Hematopoietic multipotent progenitor cell treated with erythropoietin and hydrocortisone succinate and interleukin-3 and kit ligand, for 4 days (in vitro differentiated cells): ENCODE measurements at places on chromosomes 3 and 15.

DNA sequence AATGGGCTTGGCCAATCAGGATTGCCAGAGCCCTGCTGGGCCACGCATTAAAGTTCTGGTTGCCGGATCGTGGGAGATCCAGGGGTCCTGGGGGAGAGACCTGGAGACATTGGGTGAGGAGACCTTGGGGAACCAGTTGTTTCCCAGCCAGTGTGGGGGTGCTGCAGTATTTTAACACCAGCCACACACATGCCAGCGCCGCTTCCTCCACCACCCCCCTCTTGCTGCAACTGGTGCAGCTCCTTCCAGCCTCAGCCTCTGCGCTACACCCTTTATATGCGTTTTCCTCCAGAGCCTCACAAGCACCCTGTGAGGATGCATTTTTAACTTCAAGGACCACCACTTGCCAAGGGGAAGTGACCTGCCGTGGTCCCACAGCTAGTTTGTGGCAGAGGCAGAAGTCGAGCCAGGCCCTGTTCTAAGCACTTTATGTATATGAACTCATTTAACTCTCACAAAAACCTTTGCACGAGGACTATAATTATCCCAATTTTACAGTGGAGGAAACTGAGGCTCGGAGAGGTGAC is 29.4 kb upstream of the GRIP2 start:
- no peak for DNase-seq

DNA sequence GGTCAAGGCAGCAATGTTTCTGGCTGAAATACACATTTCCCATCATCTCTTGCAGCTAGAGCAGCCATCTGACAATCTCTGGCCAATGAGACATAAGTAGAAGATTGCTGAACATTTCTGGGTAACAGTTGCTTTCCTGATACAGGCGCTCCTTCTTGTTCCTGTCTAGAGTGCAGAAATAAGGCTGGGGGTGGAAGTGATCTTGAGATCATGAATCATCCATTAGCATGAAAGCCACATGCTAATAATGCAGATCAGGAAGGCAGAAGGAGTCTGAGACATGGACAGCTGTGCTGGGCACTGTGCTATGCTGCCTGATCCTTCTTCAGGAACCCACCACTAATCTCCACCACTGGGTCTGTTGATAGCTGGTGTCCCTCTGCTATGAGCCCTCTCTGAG is 14.8 kb upstream of the TMEM108 start:
- DNase-seq, result no peak

- DNase-seq, result no peak
Measured at GRCh38 chr15:80992441-80992840, 2.8 kb upstream of the MESD start.

DNA sequence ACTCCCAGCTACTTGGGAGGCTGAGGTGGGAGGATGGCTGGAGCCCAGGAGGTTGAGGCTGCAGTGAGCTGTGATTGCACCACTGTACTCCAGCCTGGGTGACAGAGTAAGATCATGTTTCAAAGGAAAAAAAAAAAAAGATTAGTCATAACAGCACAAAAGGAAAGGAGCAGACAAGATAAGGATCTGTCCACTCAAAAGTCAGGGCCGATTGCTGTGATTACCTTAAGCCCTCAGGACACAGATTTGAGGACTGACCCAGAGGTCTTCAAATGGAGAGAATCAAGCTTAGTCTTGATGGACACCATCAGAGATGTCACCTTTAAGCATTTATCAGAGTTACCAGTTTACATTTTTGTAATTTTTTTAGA is 23.9 kb upstream of the HEG1 start:
- DNase-seq, result no peak

DNA sequence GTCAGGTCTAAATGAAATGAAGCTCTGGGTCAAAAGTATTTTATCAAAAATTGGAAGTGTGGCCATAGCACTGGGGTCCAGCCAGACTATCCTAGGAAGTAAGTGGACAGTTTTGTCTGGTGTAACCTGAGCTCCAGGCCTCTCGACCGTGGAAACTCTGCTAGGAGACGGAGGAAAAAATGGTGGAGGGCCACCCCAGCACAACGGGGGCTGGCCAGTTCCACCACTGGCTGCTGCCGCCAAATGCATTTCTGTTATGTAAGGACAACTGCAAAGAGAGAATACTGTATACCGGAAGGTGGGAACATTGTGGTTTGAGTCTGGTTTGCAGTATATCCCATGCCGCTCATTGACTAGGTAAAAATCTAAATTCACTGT is 235.7 kb downstream of the GREM1 start:
- no peak for DNase-seq

- DNase-seq, result no peak
Measured at GRCh38 chr3:170844377-170844776, 25.6 kb downstream of the RPL22L1 start.

GRCh38 chr15:35397027-35397426 is 148.9 kb downstream of the DPH6 start:
- DNase-seq, result no peak

GRCh38 chr3:127908202-127908601 is 6.8 kb upstream of the KBTBD12 start:
- peak; percentile 60 for DNase-seq
